ENCODE measurements at places on chromosomes 3 and 15.

GRCh38 chr3:57646723-57647122 is 46.2 kb downstream of the DENND6A start:
- H3K27ac ChIP-seq = no peak overlapping the region
- no peaks in the 10 kb centered on the region for H3K4me1 ChIP-seq
- H3K27me3 ChIP-seq = no peaks in the 10 kb centered on the region

- DNase-seq = no peak
- H3K27me3 ChIP-seq = no peaks in the 10 kb centered on the region
- no peaks in the 10 kb centered on the region for H3K36me3 ChIP-seq
- no peak overlapping the region for H3K4me3 ChIP-seq
- H3K27ac ChIP-seq = peak overlapping the region; percentile 1
Measured at GRCh38 chr3:111768571-111769100, 90.4 kb upstream of the PHLDB2 start.

- no peak overlapping the region for H3K4me3 ChIP-seq
- H3K27ac ChIP-seq = no peak overlapping the region
- H3K4me1 ChIP-seq = no peaks in the 10 kb centered on the region
- no peaks in the 10 kb centered on the region for H3K27me3 ChIP-seq
- H3K36me3 ChIP-seq = peaks cover 39% of the 10 kb centered on the region
- no peak for DNase-seq
Measured at GRCh38 chr3:52670621-52671521, 14.8 kb downstream of the PBRM1 start.

DNA sequence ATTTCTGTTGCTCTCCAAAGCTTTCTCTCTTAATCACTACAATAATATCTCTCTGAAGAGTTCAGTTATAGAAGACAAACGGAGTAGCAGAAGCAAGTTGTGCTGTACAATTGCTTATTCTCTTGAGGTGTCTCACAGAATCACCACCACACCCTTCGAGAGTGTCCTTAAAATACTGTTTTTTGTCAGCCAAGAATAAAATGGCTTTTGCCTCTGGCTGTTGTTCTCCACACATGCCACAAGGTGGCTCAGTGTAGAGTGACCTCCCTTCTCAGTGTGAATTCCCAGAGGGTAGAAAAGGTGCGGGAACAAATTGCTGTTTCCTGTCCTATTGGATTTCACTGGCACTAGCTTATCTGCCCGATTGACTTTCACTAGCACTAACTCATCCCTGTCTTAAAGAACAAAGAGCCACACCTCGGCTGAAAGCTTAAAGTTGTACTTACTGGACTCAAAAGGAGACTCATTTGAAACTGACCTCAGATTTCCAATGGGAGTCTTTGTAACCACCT is 134.2 kb upstream of the SATB1 start:
- no peaks in the 10 kb centered on the region for H3K36me3 ChIP-seq
- no peak overlapping the region for H3K4me3 ChIP-seq
- DNase-seq = no peak
- H3K27me3 ChIP-seq = no peaks in the 10 kb centered on the region
- H3K27ac ChIP-seq = no peak overlapping the region

- DNase-seq = peak; percentile 41
- H3K27ac ChIP-seq = no peak overlapping the region
- no peaks in the 10 kb centered on the region for H3K27me3 ChIP-seq
- no peak overlapping the region for H3K4me3 ChIP-seq
- peaks cover 64% of the 10 kb centered on the region for H3K4me1 ChIP-seq
Measured at GRCh38 chr3:39141171-39141995, 12.0 kb downstream of the CSRNP1 start.

GRCh38 chr3:30321065-30321464 is 285.3 kb upstream of the TGFBR2 start:
- H3K27me3 ChIP-seq = no peaks in the 10 kb centered on the region
- no peak overlapping the region for H3K4me3 ChIP-seq
- no peaks in the 10 kb centered on the region for H3K4me1 ChIP-seq
- no peak for DNase-seq
- H3K36me3 ChIP-seq = no peaks in the 10 kb centered on the region

- H3K27me3 ChIP-seq = no peaks in the 10 kb centered on the region
- no peak for DNase-seq
- no peak overlapping the region for H3K27ac ChIP-seq
- H3K4me3 ChIP-seq = no peak overlapping the region
- H3K36me3 ChIP-seq = no peaks in the 10 kb centered on the region
Measured at GRCh38 chr3:135246027-135246426, 451.0 kb downstream of the EPHB1 start.

- H3K4me3 ChIP-seq = no peak overlapping the region
- H3K36me3 ChIP-seq = peaks cover 20% of the 10 kb centered on the region
- DNase-seq = no peak
- H3K27me3 ChIP-seq = no peaks in the 10 kb centered on the region
- peaks cover 9% of the 10 kb centered on the region for H3K4me1 ChIP-seq
Measured at GRCh38 chr3:44989636-44990373, 13.8 kb downstream of the EXOSC7 start.

- no peak overlapping the region for H3K4me3 ChIP-seq
- no peaks in the 10 kb centered on the region for H3K36me3 ChIP-seq
- H3K27ac ChIP-seq = no peak overlapping the region
- H3K4me1 ChIP-seq = no peaks in the 10 kb centered on the region
- no peaks in the 10 kb centered on the region for H3K27me3 ChIP-seq
- DNase-seq = no peak
Measured at GRCh38 chr3:106830334-106830733, 546.9 kb upstream of the CCDC54 start.

Measured in spinal cord (tissue), 10 donors.